Fibroblast of skin of right biceps (primary cell): ENCODE measurements at places on chromosomes 5 and 9.

- DNase-seq = peak; percentile 52
Observed at GRCh38 chr5:142106061-142106460, 2.5 kb upstream of the NDFIP1 start.

- DNase-seq = no peak
Observed at GRCh38 chr9:2697492-2697891, 19.8 kb upstream of the KCNV2 start.

GRCh38 chr5:140145818-140146522, 20.2 kb downstream of the IGIP start:
- peak; percentile 71 for DNase-seq

DNA sequence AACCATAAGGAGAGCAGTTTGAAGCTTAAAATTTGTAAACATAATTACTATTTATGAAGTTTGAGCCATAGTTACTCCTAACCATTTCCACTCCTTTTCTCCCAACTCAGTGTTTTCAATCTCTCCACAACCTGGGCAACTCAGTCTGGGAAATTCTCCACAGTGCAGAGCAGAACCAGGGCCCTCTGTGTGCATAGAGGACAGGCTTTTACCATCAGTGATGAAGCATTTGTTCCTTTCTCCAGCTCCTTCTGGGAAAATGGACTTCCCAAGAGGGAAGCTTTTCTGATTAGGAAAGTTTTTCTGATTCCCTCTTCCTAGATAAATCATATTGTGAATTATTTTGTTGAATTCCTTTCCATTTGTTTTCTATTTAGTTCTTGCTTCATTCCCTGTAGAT, 132.3 kb upstream of the MPDZ start:
- DNase-seq = no peak

- DNase-seq = no peak
Observed at GRCh38 chr5:78956901-78957300, 28.2 kb downstream of the ARSB start.

GRCh38 chr9:88697764-88698432, 162.9 kb downstream of the NXNL2 start:
- DNase-seq = no peak

- peak; percentile 55 for DNase-seq
Observed at GRCh38 chr5:67338421-67338820, 141.8 kb upstream of the CD180 start.

GRCh38 chr9:78856781-78857180, 559.9 kb downstream of the PSAT1 start:
- DNase-seq = no peak

DNA sequence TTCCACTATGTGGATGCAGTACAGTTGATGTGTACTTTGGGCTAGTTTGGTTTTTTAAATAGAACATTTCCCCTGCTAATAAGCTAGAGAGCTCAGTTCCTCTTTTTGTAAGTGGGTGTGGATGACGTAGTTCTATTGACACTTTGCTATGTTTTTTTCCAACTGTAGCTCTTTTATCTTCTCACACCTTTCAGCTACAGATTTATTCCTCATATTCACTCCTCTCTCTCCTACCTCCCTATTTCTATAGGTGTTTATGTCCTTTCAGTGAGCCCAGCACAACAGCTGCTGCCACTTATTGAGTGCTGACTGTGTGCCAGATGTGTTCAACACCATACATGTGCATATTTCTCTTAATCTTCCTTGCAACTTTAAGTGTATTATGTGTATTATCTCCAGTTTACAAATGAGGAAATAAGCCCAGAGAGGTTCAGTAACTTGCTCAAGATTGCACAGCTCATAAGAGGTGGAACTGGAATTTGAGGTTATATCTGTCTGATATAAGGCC, 215.7 kb downstream of the SEMA6A start:
- no peak for DNase-seq
